ENCODE measurements at places on chromosomes 12 and 14.

DNA sequence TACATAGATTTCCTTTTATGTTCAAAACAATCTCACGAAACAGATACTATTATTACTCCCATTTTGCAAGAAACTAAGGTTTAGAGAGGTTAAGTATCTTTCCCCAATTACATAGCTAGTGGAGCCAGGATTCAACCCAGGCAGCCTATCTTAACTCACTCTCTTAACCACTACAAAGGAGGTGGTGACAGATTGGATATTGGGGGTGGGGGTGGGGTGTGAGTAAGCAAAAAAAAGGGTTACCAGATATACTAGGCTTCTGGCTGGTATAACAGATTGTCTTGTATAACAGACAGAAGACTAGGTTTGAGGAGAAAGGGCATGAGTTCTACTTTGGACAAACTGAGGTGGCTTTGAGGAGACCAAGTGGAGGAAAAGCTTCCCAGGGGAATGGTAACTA, 2.1 kb downstream of the GMFB start:
- no peak for DNase-seq

DNA sequence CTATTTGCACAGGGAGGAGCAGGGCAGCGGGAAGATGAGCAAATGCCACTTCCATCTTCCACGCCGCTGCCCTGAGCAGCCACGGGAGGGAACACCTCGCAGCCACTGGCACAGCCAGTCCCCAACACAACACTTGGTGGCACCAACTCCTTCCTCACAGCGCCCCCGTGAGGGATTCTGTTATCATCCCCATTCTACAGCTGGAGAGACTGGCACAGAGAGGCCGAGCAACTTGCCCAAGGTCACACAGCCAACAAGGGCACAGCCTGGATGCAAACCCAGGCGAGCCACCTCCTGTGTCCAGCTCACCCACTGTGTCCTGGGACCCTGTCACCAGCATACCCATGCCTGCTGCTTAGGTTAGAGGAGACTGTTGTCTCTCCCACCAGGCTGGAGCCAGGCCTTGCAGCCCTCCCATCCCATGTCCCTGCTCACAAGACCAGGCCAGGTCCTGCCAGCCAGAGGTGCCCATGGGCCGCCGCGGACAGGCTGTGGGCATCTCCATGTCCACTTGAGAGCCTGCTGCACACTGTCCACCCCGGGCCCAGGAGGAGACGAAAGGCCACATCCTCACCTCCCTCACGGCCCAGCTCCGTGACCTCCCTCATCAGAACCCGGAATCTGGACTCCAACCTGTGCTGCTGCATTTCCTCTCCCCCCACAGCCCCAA, 57.0 kb downstream of the NCOR2 start:
- no peak for DNase-seq

DNA sequence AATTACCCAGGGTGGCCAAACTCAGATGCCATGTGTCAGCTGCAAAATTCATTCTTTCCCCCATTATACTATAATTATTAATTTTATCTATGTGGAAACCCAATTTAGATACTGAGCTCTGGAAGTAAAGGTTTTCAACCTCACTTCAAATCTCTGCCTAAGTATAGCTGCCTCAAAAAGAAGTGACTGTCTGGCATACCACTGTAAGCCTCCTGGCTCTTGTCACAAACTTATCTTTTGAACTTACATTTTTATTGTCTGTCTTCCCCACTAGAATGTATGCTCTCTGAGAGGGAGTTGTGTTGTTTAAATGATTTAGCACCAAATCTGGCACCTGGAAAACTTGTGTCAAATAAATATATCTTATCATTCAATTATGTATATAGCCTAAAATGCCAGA, 16.1 kb upstream of the PRICKLE1 start:
- no peak for DNase-seq

DNA sequence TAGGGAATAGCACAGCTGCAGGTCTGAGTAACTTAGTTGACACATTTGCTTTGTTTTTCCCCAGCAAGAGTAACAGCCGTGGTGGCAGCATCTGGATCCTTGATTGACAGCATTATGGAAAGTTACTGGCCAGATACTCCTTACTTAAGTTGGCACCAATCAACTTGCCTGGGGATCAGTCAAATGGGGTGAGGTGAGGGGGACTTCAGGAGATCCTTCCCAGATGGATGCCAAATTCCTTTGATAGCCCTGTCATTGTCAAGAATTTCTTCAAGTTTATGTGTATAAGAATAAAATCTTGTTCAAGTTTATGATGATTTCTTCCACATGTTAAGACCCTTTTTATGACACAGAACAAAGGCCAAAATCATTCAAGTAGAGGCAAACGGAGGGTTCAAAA, 618.4 kb downstream of the SLC6A15 start:
- no peak for DNase-seq

DNA sequence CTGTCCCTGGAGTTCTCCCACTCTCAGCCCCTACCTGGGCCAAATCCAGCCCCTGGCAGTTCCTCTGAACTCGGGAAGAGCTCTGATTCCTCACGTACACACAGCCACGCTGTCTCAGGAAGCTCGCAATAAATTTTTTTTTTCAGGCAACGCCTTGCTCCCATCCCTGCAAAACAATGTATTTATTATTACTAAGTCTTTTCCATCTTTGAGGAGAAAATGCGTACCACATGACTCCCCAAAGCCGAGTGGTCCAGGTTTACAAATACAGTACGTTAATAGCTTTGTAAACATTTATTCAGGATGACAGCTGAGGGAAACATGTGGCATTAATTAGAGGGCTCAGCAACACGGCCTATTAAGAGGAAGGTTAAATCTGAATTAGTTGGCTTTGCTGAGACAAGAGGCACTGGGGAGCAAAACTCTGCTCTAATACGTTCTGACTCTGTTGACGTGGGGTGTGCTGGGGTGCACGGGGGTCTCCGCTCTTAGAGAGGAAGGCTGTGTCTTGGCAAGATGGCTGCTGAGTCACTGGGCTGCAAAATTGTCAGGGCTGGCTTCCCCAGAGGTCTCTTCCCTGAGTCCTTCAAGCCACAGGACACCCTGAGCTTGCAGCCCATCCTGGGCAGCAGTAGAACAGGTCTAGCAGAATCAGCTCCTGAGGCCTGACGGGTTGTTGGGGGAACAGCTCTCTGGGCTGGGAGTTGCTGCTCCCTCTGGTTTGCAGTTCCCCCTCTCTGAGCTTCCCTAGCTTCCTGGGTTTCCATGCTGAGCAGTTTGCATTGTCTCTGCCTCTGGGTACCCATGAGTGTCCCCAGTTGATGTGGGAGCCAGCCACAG, 185.2 kb upstream of the TBX3 start:
- DNase-seq: peak; percentile 55

GRCh38 chr14:100523843-100524169, 63.4 kb downstream of the BEGAIN start:
- peak; percentile 31 for DNase-seq

DNA sequence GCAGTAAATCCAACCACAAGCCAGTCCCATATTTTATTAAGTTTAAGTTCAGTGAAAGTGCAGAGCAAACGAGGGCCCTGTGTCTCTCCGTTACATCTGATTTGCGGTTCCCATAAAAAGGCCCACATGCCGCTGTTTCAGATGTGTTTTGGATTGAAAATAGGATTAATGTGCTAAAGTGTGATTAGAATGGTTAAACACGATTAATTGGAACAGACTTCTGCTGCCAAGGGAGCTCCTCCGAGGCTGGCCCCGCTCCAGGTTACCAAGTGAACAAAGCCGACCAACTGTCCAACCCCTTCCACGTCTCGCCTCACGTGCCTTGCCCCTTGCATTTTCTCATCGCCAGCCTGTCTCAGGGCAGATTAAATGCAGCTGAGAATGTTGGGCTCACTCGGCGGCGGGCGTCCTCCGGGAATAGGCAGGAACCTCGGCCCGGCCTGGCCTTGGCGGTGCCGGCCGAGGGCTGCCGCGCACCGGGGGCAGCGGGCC, 166.5 kb upstream of the GSC start:
- peak; percentile 96 for DNase-seq

GRCh38 chr12:109900752-109901580, 892 bp downstream of the TCHP start:
- DNase-seq: peak; percentile 7

DNA sequence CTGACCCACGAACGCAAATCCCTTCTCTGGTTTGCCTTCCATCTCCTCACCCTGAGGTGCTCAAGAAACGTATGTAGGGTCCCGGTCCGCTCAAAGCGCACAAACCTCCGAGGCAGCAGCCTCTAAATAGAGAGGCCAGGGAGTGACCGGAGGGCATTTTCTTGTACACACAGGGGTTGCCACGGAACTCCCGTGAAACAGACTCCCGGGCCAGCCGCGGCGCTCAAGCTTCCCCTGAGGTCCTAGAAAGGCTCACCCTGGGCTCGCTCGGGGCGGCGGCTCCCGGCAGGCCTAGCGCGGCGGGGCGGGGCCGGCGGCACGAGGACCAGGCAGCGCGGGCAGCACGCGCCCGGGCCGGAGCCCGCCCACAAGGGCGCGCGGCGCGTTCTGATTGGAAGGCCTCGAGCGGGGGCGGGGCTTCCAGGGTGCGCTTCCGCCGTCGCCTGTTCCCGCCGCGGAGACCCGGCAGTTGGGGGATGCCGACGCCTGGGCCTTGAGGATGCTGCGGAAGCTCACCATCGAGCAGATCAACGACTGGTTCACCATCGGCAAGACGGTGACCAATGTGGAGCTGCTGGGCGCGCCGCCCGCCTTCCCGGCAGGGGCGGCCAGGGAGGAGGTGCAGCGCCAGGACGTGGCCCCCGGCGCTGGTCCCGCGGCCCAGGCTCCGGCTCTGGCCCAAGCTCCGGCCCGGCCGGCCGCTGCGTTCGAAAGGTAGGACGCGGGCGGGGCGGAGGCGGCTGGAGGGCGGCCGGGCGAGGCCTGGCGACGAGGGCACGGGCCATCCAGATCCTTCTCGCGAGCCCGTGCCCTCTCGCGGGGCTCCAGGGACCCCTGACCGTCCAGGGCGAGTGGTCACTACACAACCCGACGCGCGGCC, at the start of gene TDRD9:
Gene TDRD9, plus strand, starts transcription at position 446 of the 880 bp plus-strand sequence. Its CDS starts 54 bp downstream, at position 500.
- no peak for DNase-seq

DNA sequence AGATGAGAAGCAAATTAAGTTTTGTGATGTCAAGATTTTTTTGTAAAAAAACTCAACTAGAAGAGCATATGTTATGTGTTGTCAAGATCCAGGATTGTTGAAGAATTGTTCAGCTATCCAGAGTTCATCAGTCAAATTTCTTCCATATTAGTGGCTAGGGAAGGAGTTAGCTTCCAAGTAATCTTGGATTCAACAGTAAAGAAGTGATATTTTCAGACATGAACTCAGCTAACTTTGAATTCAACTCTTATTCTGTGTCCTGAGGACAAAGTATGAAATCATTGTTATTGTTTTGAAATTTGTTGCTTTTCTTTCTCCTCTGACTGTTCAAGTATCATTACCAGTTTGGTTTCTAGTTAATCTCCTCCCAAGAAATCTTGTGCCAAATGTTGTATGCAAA, 589.3 kb upstream of the NOVA1 start:
- no peak for DNase-seq

DNA sequence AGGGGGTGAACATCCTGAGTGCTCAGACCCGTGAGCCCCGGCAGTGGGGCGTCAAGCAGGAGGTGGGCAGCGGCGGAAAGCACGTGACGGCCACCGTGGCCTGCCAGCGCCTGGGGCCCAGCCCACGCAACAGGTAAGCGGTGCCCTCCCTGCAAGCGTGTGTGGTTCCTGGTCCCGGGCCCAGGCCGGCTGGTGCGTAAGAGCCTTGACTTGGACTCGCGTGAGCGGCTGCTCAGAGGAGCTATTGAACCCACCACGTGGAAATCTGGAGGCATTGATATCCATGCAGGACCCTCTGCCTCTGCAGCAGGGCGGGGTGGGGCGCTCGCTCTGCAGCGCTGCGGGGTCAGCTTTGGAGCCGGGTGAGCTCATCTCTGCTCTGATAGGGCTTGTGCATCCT, 277.0 kb downstream of the TMEM132C start:
- DNase-seq: no peak

Data from NCI-H1092 treated with DMSO at 0.1 percent for 48 hours (cell line).